Activated CD8-positive, alpha-beta memory T cell treated with anti-CD3 and anti-CD28 coated beads for 4 hours (primary cell): ENCODE measurements at places on chromosomes 7 and 10.

- no peak for DNase-seq
These were observed 53.5 kb downstream of the OR13A1 start for GRCh38 chr10:45261946-45262345.

GRCh38 chr7:18437101-18437500, 58.4 kb upstream of the HDAC9 start:
- no peak for DNase-seq

- DNase-seq = no peak
These were observed 5.2 kb upstream of the SAMD8 start for GRCh38 chr10:75106242-75106641.

DNA sequence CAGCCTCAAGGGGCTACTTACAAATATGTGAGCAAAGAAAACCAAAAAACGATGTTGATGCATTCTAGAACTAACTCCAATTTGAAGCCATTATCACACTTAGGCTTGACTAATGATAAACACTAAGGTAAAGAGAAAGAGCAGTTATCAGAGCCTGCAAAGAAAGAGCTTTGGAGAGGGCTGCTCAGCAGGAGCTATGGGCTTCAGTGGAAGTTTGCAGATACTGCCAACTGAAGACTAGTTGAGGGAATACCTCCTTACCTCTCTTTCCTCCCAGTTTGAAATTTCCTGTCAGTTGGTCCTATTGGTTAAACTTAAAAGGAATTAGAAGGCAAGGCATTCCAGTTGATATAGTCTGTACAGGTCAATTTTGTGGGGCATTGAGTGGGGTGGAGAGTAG, 498.1 kb upstream of the POT1 start:
- no peak for DNase-seq

DNA sequence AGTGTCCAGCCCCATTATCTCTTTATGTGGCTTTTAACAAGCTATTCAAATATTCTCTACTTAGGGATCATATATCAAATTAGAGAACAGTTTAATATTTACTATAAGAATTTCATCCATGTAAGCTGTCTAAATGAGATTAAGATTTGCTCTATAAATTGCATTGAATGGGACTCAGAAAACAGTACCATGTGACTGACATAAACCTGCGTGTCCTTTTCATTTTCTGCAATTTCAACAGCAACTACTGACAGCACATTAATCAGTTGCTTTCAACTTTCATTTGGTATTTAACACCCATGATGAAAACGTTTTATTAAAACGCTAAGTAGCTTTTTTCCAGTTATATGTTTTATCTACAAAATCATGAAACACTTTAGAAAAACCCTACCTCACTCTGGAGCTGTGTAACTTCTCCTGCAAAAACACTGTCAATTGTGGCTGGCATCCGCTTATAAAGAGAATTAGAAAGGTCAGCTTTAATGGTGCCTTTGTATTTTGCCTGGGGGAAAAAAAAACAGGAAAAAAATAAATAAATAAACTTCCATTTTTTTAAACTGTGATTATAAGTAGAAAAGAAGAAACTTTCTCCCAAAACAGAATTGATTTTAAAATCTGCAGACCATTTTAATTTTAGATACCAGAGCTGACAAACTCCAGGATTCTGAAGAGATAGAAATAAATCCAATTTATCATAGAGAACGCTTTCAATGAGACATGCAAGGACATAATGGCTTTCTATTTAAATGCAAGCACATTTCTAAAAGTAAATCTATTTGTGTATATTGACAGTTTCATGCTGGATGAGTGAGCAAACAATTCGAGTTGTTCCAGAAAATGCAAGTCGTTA, 9.2 kb downstream of the NEBL start:
- DNase-seq = no peak

DNA sequence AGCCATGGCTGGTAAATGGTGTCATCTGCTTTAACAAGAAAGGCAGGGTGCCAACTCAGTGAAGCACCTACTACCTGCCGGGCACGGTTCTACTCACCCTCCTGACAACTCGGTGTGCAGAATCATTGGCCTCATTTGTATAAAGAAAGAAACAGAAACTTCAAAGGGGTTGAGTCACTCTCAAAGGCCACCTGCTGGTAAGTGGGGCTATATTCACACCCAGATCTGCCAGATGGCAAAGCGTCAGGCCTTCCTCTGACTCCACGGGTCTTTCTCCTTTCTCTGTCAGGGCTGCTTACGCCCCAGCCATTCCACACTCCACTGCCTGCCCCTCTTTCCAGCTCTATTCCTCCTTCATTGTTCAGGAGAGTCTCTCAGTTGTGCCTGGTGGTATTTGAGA, 309.2 kb downstream of the GFRA1 start:
- DNase-seq = no peak

DNA sequence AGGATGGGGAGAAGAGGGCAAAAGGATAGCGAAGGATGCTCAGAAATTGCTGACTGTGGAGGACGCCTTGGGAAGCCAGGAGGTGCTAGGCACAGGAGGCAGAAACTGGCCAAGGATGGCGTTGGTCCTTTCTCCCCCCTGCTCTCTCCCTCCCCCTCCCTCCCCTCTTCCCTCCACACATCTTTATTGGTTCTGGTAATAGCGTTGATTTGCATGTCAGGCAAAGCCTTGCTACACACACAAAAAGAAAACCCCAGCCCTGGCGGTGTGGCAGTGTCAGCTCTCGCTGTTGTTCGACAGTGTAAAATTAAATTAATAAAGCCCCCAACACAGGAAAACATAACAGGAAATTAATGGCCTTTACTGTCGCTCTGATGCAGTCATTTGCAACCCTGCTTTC, 47.2 kb downstream of the PAX2 start:
- DNase-seq = no peak

DNA sequence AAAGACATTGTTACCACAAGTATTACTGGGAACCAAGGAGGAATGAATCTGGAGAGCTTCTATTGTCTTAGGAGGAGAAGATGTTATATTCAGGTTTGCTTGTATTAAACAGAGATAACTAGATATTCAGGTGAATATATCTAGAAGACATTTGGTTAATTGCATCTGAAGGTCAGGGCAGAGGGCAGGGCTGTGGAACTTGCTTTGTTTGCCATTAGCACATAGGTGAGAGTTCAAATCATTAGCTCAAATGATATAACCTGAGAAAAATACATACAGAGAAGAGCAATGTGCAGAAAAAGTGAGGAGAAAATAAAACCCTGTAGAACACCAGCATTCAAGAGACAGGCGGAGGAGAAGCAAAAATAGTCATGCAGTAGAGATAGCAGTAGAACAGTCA, 116.8 kb downstream of the DNAJB9 start:
- no peak for DNase-seq

DNA sequence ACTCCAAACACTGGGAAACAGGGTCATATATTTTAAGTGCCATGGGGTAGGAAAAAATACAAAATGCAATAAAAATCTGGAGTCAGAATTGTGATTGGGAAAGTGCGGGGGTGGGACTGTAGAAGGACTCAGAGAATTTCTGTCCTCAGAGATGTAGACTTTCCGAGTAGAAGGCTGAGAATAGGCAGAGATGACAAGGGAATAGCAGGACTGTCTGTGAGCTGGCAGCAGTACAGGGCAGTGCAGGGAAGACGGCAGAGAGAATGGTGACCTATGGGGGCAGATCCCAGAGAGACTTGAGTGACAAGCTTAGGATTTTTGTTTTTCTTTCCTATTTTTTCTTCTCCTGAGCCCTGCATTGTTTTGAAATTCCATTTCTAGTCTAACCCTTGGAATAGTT, 127.6 kb downstream of the SLC16A9 start:
- DNase-seq = no peak

- DNase-seq = no peak
These were observed 271.7 kb downstream of the SNX10 start for GRCh38 chr7:26563406-26563805.

DNA sequence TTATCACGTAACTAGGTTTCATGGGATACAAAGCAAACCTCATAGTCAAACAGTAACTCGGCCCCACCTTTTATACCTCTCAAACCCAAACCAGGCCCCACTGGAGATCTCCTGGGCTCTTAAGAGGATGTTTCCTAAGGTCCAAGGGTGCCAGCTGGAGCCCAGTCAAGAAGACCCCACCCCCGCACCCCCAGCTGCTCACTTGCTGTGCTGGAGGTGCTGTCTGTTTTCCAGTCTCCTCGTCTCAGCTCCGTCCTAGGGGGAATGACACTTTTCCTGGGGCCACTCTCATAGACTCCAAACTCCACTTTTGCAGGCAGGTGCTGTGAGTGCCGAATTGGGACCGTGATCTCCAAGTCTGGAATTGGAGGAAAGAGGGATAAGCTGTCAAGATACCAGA, 22.7 kb upstream of the TM9SF3 start:
- DNase-seq = no peak

GRCh38 chr7:98629001-98629431, 11.9 kb downstream of the NPTX2 start:
- DNase-seq = no peak

GRCh38 chr7:105849122-105849855, 27.1 kb downstream of the ATXN7L1 start:
- peak; percentile 44 for DNase-seq

DNA sequence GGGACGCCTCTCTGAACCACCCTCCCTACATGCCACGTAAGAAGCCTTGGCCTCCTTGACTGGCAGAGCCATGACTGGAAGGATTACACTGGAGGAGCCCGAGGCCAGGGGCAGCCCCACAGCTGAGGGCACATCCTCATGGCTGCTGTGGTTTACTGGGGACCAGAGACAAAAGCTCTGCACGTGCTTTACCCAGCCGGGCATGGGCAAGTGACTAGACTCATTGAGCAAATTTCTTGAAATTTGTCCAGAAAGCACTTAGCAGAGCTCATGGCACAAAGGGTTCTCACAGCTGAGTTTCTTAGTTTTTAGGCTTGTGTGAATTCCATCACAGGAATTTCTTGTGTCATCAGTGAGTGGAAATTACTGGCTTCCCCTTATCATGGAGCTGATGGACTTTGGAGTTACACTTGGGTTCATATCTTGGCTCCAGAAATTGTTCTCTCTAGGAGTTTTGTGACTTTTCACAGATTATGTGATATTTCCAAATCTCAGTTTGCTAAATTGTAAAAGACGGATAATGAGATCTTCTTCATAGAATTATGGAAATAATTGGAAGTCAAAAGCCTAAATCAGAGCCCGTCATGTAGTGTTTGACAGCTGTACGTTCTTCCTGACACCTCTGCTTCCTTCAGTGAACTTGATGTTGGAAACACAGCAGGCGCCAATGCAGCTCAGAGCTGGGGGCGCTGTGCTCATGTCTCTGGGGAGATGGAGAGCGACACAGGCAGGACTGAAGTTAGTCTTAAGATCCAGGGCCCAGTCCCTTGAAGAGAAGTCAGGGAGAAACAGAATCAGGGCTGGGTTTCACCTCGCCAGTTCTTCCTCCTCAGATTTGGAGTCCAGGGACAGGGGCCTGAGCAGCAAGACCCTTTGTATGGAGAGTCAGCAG, 47.7 kb upstream of the MGAM2 start:
- DNase-seq = no peak

DNA sequence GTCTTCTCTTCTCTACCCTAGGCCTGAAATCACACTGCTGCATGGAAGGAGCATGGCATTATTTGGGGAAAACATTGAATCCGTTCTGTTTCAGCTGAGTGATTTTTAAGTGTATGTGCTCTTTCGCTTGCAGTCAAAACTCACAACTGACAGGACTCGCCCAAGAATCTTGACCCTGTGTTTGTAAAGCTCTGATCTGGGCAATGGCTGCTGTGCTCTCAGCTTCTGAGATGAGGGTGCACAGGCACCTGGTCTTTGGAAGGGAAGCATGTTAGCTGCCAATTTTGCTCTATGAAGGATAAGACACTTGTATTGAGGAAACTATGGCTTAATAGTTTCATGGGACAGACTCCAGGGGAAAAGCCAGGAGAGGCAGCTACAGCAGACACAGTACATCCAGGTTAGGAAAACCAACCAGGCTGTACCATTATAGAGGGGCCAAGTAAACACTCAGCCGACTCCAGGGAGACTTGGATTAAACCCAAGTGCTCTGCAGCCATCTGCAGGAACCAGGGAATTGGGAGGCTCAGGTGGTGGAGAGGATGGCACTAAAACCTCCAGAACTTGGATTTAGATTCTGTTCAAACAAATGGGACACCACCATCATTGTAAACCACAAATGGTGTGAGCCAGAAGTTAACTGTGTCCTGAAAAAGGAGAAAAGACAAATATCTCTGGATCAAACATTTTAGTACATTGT, 43.3 kb downstream of the LYZL1 start:
- DNase-seq = no peak

- DNase-seq = no peak
These were observed 92.7 kb upstream of the MACROH2A2 start for GRCh38 chr10:69959911-69960310.

DNA sequence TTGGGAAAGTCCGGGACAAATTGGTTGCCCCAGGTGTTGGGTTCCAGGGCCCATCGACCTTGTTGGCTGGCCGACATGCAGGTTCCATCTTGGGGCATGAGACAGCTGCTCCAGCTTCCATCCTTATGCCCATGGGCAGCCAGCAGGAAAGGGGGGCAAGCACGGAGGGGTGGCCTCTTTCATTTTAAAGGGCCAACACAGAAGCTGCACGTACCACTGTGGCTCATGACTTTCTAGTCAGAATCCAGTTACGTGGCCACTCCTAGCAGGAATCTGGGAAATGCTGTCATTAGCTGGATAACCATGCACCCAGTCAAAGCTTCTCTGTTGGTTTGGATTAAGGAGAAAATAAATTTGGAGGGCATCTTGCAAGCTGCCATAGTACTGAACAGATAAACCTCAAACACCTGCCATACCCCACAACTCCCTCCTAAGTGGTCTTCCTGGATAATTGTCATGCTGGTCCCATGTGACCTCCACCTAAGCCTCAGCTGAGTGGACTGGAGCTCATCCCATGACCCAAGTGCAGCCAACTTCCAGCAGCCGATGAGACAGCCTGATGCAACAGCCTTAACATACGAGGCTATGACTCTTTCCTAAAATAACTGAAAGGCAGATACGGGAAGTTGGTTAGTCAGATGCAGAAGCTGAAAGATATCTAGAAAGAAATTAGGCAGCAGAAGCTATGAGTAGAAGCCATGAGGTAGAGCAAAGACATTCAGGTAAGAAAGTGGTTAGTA, 21.4 kb upstream of the GSDME start:
- no peak for DNase-seq

- DNase-seq = no peak
These were observed 42.6 kb upstream of the DNAH11 start for GRCh38 chr7:21500117-21500832.

- DNase-seq = no peak
These were observed 45.4 kb downstream of the CHST3 start for GRCh38 chr10:72009425-72010081.
